ENCODE measurements at places on chromosomes 2 and 18. TPM values are rescaled to one million over a fixed set of nuclear protein-coding genes. Genes with fewer than 3 reads are reported as not detected.

Gene TPGS2
- 86.2 TPM for total RNA-seq

Gene METTL5
- total RNA-seq, result 64.8 TPM

Gene GFPT1
- 32.5 TPM for total RNA-seq

Gene POTEF
- total RNA-seq, result not detected

Gene AOX1
- 2.9 TPM for total RNA-seq

Gene TNFRSF11A
- total RNA-seq, result 6.3 TPM
